Fibroblast of gingiva (primary cell): ENCODE measurements at places on chromosomes 12 and 14.

GRCh38 chr12:53618275-53618674 is 7.9 kb downstream of the ATF7 start:
- DNase-seq, result no peak

DNA sequence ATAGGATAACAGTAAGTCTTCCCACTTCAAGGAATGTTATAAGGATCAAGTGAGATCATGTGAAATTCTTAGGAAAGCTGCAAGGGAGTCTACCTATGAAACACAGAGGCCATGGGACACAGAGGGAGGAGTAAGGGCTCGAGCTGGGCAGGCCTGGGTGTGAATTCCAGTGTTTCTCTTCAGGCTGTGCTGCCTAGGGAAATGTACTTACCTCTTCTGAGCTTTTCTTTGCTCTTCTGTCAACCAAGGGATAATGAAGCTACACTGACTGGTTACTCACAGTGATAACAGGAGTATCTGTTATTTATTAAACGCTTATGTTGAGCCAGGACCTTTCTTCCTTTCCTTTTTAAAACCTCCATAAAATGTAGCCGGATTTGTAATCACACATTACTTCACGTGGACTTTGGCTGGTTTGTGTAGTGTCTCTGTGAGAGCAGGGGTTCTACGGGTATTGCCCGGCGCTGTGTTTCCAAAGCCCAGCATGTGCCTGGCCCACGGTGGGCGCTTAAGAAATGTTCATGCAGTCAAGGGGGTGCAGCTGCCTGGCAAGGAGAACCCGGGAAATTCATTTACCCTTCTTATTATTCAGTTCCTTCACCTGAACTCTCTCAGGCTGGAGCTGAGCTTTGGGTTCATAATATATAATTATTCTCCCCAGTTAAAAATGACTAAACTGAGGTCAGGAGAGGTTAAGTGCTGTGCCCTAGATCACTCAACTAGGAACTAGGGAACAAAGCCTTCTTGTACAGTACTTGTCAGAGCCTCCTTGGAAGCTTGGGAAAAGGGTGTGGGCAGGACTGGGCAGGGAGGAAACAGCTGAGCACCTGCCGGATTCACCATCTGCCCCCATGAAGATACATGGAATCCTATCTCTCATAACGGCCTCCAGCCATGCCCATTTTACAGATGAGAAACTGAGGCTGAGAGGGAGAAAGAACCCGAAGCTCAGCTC is 214.2 kb downstream of the CACNA1C start:
- no peak for DNase-seq

DNA sequence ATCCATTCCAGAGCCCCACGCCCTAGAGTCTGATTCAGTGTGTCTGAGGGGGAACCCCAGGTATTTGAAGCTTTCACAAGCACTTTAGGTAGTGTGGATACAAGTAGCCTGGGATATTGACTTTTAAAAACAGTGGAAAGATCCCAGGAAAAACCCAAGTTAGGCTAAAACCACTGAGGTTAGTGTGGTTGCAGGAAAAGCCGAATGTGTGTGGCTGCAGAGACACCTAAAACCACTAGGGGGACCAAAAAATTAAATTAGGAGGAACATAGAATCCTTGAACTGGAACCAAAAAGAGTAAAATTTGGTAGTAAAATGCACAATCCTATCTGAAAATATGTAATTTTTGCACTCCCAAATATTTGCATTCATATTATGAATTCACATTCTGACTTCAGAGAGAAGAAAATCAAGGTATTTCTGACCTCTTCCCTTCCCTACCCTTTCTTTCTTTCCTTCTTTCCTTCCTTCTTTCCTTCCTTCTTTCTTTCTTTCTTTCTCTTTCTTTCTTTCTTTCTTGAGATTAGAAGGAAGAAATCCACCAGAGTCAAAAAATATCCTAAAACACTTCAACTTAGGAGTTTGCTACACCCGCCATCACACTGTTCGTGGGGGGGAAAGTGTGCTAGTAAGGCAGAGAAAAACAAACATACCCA is 37.8 kb downstream of the SLCO1A2 start:
- no peak for DNase-seq

- DNase-seq, result peak; percentile 31
Measured at GRCh38 chr14:50542941-50543418, 10.6 kb upstream of the MAP4K5 start.
